A549 treated with Hydrocortisone at 1 μM for 4 hours (cell line): ENCODE measurements at places on chromosomes 2 and 18. TPM values are rescaled to one million over a fixed set of nuclear protein-coding genes. Genes with fewer than 3 reads are reported as not detected.

Gene NPAS2
- 72.2 to 81.2 TPM (median 78.4 TPM) in 5 replicates for total RNA-seq

Gene CCDC148
- total RNA-seq = 0.30 to 0.45 TPM (median 0.33 TPM) in 5 replicates

Gene CENPA
- 40.8 to 52.2 TPM (median 51.5 TPM) in 5 replicates for total RNA-seq

Gene MATN3
- 11.9 to 19.5 TPM (median 17.0 TPM) in 5 replicates for total RNA-seq

Gene MAP3K20
- 23.5 to 38.7 TPM (median 28.0 TPM) in 5 replicates for total RNA-seq

Gene RGPD3
- 0.06 to 0.23 TPM (median 0.17 TPM) in 5 replicates for total RNA-seq

Gene LHCGR
- not detected in 5 replicates for total RNA-seq

Gene CXCR4
- 0.46 to 0.99 TPM (median 0.56 TPM) in 5 replicates for total RNA-seq
